A549 treated with Hydrocortisone at 1 μM for 4 hours (cell line): ENCODE measurements at places on chromosomes 6 and 20. TPM values are rescaled to one million over a fixed set of nuclear protein-coding genes. Genes with fewer than 3 reads are reported as not detected.

Gene ENPP1
- total RNA-seq = 1.2 to 1.6 TPM (median 1.6 TPM) in 5 replicates

Gene LTV1
- total RNA-seq = 31.7 to 41.4 TPM (median 33.2 TPM) in 5 replicates

Gene VSTM2L
- total RNA-seq = 18.5 to 30.4 TPM (median 21.4 TPM) in 5 replicates

Gene LPIN3
- total RNA-seq = 10.9 to 14.4 TPM (median 13.7 TPM) in 5 replicates
